ENCODE measurements at places on chromosomes 11 and 22.

DNA sequence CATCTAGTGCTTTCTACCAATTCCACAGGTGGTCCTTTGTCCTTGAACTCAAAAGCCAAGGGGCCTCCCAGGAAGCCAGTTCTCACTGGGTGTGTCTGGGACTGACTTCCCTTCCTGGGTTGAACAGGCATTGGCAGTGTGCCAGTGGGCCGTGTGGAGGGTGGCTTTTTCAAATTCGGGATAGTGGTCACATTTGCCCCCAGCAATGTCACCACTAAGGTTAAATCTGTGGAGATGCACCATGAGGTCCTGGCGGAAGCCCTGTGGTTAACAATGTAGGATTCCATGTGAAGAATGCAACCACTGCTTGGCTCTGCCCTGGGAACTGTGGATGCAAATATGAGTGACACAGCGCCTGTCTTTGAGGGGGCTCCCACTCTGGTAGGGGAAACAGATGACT is 53.2 kb upstream of the MTNR1B start:
- DNase-seq = no peak

DNA sequence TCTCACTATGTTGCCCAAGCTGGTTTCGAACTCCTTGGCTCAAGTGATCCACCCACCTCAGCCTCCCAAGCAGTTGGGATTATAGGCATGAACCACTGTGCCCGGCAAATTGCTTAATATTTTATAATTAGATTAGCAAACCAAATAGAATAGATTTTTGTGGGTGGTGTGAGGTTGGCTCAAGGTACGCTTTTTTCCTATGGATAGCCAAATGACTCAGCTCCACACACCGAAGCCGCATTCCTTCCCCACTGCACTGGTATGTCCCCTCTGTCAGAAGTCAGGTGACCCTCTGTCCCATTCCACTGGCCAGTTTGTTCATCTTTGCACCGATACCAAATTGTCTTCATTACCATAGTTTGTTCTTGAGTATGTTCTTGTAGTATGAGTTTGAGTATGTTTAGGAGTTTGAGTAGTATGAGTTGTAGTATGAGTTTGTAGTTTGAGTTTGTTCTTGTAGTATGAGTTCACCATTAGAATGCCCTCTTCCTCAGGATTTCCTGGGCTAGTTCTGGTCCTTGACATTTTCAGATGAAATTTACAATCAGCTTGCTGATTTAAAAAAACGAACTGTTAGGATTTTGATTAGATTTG is 19.4 kb downstream of the SUSD2 start:
- DNase-seq = peak; percentile 83

DNA sequence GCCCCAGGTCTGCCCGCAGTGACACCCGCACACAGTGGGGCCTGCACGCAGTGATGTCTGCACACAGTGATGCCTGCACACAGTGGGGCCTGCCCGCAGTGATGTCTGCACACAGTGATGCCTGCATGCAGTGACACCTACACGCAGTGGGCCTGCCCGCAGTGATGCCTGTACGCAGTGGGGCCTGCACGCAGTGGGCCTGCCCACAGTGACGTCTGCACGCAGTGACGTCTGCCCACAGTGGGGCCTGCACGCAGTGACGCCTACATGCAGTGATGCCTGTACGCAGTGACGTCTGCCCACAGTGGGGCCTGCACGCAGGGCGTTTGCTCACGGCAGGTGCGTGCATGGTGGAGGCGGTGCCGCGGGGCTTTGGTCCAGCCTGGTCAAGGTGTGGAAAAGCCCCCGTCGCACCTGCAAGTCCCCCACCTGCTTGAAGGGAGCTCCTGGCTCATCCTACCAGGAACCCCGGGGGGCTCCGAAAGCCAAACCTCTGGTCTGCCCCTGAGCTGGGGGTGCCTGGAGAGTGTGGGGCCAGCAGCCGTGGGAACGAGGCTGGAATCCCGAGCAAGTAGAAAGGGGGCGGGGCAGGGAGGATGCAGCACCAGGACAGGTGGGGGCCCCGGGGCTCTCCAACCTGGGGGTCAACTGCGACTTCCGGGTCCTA is 8.9 kb upstream of the SYT8 start:
- peak; percentile 49 for DNase-seq

DNA sequence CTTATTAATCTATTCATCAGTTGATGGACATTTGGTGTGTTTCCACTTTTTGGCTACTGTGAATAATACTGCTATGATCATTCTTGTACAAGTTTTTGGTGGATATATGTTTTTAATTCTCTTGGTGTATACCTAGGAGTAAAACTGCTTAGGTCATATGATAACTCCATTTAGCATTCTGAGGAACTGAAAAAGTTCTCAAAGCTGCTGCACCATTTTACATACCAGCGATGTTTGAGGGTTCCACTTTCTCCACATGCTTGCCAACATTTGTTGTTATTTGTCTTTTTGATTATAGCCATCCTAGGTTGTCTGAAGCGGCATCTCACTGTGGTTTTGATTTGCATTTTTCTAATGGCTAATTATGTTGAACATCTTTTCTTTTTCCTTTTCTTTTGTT is 4.1 kb upstream of the ACER3 start:
- DNase-seq = no peak

DNA sequence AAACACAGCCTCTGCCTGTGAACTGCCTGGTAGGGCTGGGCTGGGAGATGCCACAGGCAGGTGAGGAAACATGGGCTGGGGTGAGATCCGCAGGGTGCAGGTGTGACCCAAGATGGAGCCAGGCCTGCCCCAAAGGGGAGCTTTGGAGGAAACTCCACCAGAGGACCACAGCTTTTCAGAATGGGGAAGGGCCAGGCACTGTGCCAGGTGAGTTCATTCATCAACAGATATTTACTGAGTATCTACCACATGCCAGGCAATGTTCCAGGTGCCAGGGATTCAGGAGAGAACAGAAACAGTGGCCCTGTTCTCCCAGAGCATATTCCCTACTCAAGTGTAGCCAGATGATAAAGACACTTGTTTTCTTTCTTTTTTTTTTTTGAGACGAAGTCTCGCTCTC is 11.2 kb downstream of the RTN4RL2 start:
- DNase-seq = no peak

- peak; percentile 97 for DNase-seq
Observed at GRCh38 chr11:61488651-61489291, 19.8 kb upstream of the LRRC10B start.
